ENCODE measurements at places on chromosomes 16 and 17.

GRCh38 chr17:2180768-2181167 is 122.8 kb downstream of the SMG6 start:
- DNase-seq = no peak

DNA sequence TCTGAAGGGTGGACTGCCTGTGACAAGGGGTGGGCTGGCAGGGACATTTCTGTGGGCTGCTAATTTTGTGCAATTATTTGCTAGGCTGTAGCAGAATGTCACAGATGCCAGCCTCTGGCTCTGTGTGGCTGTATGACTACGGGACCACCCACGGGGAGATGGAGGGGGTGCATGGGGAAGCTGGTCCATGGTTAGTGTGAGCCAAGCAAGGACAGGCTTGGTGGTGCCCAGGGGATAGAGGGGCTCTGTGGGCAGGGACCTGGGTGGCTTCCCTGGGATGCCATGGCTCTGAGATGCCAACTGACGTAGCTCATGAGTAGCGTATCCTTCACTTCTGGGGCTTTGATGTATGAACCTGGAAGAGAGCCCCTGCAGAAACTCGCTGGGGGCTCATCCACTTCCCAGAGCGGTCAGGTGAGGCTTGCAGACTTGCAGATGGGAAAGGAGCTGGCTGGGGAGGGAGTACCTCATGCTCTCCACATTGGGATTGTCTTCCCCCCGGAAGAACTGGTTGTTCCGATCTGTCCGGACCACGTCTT is 87.2 kb downstream of the TBC1D16 start:
- no peak for DNase-seq

GRCh38 chr17:60704170-60704569 is 26.5 kb downstream of the BCAS3 start:
- DNase-seq = no peak

DNA sequence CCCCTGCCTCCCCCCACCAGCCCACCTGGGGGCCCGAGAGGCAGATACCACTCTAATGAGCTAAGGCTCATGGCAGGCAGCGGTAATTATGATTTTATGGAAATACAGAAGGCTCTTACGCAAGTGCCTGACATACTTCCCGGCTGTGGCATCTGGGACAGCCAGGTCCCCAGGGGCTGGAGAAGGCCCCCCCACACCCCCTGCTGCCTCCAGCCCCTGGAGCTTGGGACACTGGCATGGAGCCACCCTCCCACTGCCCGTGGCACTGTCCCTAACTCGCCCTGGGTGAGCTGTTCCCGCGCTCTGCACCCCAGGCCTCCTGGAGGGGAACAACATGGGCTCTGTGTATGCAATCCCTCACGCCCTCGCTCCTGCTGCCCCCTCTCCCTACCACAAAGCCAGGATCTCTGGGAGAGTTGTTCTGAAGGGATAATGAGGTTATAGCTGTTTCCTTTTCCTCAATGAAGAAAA is 5.4 kb upstream of the STAC2 start:
- DNase-seq = no peak

DNA sequence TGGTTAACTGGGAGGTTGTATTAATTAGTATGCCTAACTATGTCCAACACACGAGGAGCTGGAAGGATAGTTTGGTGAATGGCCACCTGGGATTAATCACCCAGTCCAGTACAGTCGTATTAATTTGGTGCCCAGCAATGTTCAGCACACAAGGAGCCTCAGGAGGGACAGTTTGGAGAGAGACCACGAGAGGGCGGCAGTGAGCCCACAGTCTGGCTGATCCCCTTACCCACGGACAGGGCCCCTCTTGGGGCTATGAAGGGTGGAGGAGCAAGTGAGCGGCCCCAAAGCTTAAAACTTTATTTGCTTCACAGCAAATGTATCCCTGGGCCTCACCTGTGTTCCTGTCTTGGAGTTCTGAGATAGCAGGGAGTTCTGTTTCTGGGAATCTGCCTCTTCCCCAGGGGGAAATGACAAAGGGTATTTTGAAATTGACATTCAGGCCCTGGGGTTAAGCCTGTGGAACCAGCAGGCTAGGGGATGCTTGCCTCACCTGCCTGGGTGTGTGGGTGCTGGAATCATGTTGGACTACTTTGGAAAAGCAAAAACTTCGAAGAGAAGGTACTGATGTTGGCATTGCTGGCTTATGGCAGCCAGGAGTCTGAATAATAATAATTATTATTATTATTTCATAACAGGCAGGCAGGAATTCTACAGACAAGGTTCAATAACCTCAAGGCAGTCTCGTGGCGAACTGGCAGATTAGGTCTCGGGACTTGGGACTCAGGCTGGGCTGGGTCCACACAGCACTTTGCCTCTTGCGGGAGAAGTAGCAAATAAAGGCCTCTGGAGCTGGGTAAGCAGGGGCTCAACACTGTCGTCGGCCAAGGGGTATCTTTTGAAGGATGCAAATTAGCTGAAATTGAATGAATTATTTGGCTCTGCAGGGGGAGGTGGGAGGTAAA is 227.6 kb upstream of the ASIC2 start:
- peak; percentile 49 for DNase-seq

DNA sequence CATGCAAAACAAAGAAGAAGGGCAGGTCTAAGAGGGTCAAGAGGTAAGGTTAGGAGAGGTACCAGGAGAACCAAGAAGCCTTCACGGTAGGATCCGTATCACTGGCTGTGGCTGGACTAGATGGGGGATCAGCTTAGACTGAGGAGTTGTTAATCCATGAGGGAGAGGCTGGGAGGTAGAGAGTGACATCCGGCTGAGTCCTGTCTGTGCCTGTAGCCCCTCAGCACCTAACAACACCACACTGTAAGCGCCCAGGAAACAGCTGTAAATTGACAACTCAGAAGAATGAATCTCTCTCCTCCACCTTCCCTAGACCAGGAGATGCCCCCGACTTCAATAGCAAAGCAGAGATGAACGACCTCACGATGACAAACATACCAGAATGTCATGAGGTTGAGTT is 199.4 kb upstream of the RPL38 start:
- DNase-seq = no peak

DNA sequence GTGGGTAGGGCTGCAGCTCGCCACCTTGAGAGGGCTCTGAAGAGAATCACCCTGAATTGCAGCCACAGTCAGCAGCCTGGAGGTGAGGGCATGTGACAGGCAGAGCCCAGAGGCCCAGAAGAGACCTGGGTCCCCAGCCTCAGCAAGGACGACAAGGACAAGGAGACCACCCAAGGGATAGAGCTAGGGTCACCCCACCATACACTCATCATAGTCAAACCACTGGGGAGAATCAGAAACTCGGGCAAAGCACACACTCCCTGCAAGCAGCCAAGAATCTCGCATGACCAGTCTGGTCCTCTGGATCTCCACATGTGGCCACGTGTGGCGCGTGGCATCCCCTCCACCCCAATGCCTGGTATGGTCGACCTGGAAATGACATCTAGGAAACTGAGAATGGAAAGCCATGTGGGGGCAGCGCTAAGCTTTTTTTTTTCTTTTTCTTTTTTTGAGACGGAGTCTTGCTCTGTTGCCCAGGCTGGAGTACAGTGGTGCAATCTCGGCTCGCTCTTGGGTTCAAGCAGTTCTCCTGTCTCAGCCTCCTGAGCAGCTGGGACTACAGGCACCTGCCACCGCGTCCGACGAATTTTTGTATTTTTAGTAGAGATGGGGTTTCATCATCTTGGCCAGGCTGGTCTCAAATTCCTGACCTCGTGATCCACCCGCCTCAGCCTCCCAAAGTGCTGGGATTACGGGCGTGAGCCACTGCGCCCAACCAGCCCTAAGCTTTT is 4.6 kb upstream of the SPHK1 start:
- DNase-seq = no peak

DNA sequence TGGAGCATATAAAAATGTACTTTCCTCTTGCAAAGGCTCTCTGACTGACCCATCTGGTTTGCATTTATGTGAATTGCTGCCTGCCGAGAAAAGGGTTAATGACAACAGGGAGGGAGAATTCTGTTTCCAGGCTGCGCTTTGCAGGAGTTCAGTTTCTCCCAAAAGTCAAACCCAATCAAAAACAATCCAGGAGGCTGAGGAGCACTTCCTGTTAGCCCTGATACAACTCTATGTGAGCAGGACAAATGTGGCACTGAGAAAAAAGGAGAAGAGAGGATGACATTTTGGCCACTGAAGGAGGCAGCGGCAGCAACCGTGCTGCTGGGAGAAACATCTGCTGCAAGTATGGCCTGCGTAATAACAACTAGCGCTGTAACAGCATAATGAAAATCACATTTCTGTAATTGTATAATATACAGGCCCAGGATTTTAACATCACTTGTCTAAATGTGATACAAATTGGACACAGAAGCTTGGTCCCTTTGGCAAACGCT is 26.8 kb upstream of the ELAC2 start:
- DNase-seq = no peak

- DNase-seq = no peak
Observed at GRCh38 chr17:2487306-2487705, 24.4 kb downstream of the METTL16 start.

GRCh38 chr16:73317321-73317857 is 269.5 kb upstream of the ZFHX3 start:
- no peak for DNase-seq

DNA sequence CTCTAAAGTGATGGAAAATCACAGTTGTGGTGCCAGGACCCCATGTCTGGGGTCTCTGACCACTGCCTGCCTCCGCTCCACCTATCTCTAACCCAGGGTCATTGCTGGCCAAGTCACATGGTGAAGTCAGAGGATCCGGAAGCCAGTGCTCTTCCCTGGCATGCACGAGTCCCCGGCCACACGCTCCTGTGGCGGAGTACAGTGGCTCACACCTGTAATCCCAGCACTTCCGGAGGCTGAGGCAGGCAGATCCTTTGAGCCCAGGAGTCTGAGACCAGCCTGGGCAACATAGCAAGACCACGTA is 21.5 kb upstream of the RBFOX3 start:
- peak; percentile 4 for DNase-seq

GRCh38 chr16:48206594-48207242 is 37.4 kb upstream of the LONP2 start:
- no peak for DNase-seq

DNA sequence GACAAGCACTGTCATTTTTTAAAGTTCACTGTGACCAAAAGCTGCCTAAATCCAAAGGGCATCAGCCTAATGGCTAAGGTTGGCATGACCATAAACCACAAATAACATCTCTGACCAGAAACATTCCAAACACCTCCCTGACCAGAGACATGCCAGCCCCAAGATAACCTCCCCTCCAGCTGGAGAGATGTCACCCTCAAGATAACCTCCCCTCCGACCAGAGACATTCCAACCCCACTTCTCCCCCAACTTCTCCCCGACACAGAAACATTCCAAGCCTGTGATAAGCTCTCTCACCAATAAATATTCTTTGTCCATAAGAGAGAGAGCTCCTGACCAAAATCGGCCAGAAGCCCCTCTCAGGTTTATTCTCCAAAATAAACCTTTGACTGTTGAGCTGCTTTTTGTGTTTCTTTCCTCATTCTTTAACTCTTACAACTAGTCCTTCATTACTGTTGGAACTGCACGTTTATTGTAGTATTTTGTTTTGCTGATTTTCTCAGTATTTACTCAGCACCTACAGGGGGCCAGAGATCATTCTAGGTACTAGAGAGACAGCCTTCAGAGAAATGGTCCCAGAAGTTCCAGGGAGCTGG is 325.6 kb downstream of the SLC39A11 start:
- DNase-seq = no peak

- no peak for DNase-seq
Observed at GRCh38 chr16:88390265-88390664, 7.5 kb downstream of the ZNF469 start.

- DNase-seq = no peak
Observed at GRCh38 chr16:53827741-53828140, 123.8 kb downstream of the FTO start.

GRCh38 chr16:22743401-22743800 is 70.6 kb upstream of the HS3ST2 start:
- no peak for DNase-seq

GRCh38 chr16:53528797-53529196 is 25.8 kb upstream of the AKTIP start:
- DNase-seq = no peak

GRCh38 chr17:44376124-44376523 is 12.5 kb upstream of the FAM171A2 start:
- peak; percentile 38 for DNase-seq

DNA sequence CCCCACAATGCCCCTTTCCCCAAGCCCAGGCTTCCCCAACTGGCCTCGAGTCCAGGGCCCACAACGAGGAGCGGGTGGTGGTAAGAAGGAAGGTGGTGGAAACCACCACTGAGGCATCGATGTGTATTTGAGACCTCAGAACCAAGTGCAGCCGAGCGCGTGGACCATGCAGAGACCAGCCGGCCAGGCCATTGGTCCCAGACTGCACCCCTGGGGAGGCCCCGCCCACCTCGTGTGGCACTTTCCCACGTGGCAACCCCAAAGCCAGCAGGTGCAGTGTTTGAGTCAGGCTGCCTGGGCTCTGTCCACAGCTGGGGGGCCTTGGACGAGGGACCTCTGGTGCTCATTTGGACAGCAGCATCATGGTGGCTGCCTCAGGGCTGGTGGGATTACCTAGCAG is 28.1 kb upstream of the BAHCC1 start:
- DNase-seq = no peak

GRCh38 chr17:76996741-76997694 is 128.8 kb downstream of the MGAT5B start:
- peak; percentile 28 for DNase-seq

DNA sequence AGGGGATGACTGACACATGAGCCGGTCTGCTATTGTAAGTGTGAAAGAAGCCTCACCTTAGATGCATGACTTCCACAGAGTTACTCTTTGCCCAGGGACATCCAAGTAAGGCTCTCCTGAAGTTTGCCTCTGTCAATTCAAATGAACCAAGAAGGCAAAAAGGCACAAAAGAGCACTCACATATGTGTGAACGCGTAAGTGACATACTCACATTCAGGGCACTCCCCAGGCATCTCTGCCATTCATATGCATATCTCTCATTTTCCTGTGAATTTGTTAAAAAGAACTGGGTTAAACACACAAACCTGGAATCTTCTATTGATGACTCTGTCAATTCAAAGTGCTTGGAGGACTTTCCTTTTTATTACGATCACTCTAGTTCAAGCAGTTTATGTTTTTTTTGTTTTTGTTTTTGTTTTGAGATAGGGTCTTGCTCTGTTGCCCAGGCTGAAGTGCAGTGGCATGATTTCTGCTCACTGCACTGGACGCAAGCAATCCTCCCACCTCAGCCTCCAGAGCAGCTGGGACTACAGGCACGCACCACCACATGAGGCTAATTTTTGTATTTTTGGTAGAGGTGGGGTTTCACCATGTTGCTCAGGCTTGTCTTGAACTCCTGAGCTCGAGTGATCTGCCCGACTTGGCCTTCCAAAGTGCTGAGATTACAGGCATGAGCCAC is 49.4 kb downstream of the DUSP14 start:
- DNase-seq = no peak

All from activated CD8-positive, alpha-beta T cell treated with anti-CD3 and anti-CD28 coated beads, Interleukin-2, amount 10 ng/mL, durations not matched to agents 7 days and 5 days (primary cell).